ENCODE measurements at places on chromosomes 3 and 15. TPM values are rescaled to one million over a fixed set of nuclear protein-coding genes. Genes with fewer than 3 reads are reported as not detected.

DNA sequence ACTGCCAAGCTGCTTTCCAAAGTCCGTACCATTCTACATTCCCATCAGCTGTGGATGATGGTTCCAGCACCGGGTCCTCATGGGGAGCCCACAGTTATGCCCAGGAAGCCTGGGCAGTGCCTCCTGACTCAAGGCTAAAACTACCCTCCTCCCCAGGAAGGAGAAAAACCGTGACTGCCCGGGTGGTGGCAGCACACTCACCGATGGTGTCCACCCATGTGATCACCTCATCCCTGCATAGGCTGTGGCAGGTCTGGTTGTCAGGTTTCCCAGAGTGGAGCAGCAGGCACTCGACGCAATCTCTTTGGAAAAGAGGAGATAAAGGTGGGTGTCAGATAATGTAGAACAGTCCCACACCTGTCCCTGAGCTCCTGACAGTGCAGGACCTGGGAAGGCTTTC is 38.6 kb downstream of the UMPS start:
- peak; percentile 51 for DNase-seq

DNA sequence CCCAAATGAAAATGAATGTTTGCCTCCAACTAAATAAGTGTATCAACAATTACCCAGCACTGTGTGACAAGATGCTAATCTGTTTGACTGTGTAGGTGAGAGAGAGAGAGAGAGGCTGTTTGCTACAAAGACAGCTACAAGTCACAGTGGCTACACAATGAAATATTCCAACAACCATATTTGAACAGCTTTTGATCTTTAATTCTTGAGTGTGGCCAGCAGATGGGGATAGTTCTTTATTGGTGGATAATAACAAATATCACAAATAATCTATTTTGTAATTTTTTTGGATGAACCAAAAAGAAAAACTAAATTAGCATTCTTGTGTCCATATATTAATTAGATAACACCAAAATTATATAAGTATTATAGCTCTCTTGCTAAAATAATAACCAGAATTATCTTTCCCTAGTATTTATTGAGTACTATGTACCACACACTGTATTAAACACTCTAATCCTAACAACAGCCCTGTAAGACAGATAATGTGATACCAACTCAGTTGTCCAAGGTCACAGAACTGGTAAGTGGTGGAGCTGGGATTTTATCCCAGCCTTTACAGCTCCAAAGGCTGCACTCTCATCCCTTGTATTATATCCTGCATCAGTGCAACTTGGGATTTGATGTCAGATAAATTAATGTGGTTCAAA is 61.9 kb upstream of the C3orf80 start:
- DNase-seq: peak; percentile 38

DNA sequence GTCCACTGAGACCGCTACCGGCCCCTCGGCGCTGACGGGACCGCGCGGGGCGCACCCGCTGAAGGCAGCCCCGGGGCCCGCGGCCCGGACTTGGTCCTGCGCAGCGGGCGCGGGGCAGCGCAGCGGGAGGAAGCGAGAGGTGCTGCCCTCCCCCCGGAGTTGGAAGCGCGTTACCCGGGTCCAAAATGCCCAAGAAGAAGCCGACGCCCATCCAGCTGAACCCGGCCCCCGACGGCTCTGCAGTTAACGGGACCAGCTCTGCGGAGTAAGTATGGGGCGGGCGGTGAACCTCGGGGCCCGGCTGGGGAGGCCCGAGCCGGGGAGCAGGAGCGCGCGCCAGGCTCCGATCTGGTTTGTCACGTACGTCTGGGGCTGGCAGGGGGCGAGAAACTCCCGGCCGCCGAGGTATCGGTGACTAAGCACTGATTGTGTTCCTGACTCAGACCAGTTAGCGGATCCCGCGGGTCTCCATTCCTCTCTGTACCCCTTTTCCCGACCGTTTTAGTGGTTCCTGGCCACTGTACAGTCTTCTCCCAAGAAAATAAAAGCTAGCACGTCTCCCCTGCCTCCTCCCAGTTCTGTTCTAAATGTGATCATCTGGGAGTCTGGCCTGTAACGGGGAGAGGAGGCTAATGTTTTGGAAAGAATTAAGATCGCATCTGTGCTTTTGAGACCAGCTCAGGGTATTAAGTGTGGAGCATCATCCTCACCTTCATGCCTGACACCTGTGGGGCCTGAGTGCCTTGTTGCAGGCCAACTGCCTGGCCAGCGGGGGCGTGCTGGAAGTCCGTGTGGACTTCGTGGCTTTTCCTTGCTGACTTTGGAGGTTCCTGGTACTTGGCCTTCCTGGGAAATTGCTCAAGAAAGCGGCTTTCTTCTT is 691 bp downstream of the MAP2K1 start:
- peak; percentile 74 for DNase-seq

DNA sequence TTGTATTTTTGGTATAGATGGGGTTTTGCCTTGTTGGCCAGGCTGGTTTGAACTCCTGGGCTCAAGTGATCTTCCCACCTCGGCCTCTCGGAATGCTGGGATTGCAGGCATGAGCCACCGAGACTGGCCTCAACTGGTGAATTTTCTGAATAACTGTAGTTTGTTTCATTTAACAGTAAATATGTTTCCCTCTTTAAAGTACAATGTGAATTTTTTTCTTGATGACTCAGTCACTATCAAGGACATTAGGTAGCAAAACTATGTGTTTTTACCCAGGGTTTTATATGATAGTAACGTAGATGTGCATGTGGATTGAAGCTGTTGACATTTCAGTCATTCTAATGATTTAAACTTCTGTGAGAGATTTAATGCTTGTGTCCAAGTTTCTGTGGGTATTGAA is 40.2 kb upstream of the MAPKBP1 start:
- DNase-seq: no peak

GRCh38 chr3:59451800-59452746 is 402.2 kb upstream of the CFAP20DC start:
- no peak for DNase-seq

GRCh38 chr3:172347895-172348679 is 100.2 kb downstream of the GHSR start:
- DNase-seq: peak; percentile 57

DNA sequence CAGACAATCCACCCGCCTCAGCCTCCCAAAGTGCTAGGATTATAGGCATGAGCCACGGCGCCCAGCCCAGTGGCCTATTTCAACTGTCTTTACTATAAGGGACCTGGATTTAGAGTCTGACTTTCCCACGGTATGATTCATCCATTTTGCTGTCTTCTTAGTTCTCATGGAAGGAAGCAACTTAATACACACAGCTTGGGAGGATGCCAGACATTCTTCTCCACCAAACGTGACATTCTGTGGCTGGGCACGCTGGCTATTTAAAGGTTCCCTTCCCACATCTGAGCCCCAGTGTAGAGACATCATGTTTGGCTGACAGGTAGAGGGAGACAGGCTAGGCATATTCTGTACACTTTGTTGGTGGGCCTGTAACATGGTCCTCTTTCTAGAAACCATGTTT is 26.2 kb downstream of the FAM43A start:
- DNase-seq: peak; percentile 100

DNA sequence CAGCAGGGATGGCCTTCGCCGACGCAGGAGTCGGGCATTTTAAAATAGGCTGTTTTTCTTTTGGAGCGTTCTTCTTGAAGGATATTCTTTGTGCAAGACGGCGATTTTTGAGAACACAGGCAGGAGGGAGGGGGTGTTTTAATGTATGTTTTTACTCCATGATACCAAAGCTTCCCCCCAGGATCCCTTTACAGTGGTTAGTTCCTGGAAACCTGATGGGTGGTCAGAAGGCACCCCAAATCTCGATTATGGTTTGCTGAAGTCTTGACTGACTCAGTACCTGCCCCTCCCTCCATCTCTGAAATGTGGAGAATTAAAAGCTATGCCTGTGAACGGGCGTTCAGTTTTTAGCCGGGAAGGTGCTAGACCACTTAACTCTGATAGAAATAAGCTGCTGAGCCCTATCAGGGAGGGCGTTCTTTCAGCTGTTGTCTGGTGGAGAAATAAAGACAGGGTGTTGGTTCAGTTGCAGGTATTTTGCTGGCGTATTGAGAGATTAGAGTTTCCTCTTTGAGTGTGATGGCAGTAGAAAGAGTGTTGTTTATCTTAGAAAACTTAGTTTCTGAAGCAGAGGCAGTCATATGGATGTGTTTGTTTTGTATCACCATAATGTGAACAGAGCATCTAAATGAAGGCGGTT is 3.4 kb downstream of the IGF1R start:
- DNase-seq: no peak

- no peak for DNase-seq
Measured at GRCh38 chr15:69820819-69821218, 276.9 kb downstream of the TLE3 start.

- peak; percentile 100 for DNase-seq
Measured at GRCh38 chr3:128274837-128275236, 121.6 kb downstream of the EEFSEC start.

DNA sequence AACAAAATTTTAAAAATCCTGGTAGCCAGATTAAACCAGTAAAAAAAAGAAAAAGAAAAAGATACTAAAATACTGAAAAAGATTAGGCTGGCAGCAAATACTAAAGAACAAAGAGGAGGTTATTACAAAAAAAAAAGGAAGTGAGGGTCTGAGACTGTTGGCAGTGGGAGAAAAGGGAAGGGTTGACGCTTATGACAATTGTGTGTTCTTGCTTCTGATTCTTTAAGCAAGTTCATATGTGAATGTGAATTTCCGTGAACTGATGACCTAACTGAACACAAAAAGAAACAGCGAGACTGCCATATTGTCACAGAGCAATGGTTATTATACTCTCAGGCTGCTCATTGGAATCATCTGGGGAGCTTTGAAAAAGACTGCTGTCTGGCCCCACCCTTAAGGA is 56.5 kb downstream of the ATP13A4 start:
- no peak for DNase-seq

DNA sequence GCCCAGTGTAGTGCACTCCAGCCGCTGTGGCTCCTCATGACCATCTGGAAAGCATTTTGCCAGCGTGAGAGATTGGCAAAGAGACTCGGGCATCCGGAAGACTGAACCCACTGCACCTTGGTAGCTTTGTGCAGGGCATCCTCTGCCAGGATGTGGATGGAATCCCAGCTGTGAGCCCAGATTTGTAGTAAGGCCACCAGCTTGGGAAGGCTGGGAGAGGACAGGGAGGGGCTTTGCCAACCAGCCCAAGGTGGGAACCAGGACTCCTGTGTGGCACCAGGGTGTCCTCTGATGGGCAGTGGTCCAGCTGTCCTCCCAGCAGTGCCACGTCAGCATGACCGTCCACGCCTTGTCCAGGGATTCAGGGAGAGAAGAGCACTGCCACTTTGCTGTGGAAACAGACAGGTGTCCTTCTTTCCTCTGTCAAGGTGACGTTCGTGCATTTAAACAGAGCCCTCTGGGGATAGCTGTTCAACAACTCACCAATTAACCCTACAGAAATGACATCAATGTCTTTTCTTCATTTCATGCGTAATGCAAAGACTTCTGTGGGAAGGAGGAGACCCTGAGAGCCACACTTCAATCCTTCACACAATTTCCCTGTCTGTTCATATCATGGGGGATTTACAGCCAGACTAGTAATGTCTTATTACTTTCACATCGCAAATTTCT is 19.1 kb downstream of the KLF15 start:
- DNase-seq: no peak

DNA sequence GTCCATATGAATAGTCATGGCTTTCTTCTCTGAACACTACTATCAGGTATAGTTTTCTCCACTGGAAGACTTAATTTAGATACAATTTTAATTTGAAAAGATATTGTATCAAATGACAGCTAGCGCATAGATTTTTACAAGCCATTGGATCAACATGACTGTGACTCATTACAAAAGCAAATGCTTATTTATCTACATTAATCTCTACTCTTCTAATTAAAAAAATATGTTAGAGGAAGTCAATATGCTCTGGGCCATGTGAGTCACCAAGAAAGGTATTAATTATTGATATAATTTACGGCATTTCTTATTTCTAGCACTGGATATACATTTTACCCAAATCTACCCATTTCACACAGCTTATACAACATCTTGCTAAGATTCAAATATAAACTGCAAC is 800.3 kb upstream of the GBE1 start:
- DNase-seq: no peak

- peak; percentile 62 for DNase-seq
Measured at GRCh38 chr3:177279118-177279815, 82.0 kb upstream of the TBL1XR1 start.

GRCh38 chr15:31254431-31255175 is 72.0 kb upstream of the KLF13 start:
- no peak for DNase-seq

GRCh38 chr3:119555309-119555735 is 4.1 kb downstream of the CD80 start:
- DNase-seq: no peak

Gene EXD1
- not detected for total RNA-seq

Gene MCF2L2
- total RNA-seq: not detected

Gene CLDN16
- not detected for total RNA-seq

Gene ACTC1
- 2.9 TPM for total RNA-seq

Gene IL17RE
- total RNA-seq: 0.05 TPM

Measured in M059J (cell line).